ENCODE measurements at places on chromosomes 16 and 17.

DNA sequence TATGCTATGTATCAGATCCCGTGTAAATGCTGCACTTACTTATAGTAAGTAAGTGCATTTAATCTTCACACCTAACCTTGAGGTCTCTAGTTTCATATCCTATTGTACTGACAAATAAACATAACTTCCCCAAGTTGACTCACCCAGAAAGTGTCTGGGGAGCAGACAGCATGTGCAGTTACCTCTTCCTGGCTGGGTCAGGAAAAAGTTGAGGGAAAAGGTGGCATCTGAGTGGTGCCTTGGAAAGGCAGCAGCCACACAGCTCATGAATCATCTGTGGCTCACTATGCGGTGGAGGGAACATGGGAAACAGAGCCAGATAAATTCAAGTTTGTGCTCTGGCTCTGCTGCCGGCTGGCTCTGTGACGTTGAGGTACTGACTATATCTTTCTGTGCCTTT is 382.0 kb upstream of the DYNLRB2 start:
- DNase-seq: no peak

DNA sequence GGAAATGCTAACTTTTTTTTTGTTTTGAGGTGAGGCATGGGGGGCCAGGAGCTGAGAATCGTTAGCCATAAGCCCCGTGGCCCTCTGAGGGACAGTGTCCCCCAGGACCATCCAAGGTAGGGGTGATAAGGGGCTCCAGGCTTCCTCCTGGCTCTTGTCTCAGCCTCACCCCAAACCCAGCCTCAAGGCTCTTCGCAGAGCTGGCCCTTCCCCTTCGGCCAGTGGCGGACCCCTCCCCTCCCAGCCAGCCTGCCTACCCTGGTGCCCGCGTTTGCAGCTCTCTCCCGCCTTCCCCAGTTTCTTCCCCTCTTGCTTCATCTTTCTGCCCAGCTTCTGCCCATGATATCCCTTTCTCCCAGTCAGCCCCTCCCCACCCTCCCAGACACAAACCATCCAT is 22.7 kb upstream of the ATP2A3 start:
- DNase-seq: no peak

DNA sequence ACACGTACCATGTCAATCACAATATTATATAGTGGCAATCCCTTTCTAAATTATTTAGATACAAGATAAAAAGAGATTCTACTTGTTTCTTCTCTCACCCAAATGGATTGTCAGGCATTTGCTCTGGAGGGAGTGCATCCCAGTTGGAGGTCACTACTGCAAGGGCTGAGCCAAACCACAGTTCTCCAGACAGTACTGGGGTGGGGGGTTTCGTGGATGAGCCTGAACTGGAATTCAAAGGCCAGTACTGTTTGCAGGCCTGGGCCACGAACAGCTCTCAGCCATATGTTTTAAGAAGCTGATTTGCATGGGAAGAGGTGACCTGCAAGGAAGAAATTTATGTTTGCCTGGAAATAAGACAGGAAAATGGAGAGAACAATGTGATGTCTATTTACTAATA is 314.9 kb downstream of the PMP22 start:
- no peak for DNase-seq

DNA sequence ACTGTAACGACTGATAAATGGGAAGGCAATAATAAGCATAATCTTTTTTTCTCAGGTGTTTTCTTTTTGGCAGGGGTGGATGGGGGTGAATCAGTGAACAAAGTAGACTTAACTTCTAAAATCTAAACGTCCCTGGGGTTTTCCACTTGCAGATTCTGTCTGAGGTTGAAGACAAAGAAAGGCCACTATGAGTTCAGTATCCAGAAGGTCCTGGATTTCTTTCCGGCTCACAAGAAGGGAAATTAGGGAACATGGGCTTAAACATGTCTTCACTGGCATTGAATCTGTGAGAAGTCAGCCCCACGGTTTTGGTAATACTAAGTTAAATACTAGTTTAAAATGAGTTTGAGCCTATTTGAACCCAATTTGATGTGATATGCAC is 67.8 kb downstream of the CMC2 start:
- DNase-seq: no peak

GRCh38 chr17:50507871-50508572 is at the start of gene MYCBPAP:
TSS of gene MYCBPAP (plus strand) at chr17:50508439. CDS start at chr17:50508675, 236 bp downstream.
- DNase-seq: no peak

DNA sequence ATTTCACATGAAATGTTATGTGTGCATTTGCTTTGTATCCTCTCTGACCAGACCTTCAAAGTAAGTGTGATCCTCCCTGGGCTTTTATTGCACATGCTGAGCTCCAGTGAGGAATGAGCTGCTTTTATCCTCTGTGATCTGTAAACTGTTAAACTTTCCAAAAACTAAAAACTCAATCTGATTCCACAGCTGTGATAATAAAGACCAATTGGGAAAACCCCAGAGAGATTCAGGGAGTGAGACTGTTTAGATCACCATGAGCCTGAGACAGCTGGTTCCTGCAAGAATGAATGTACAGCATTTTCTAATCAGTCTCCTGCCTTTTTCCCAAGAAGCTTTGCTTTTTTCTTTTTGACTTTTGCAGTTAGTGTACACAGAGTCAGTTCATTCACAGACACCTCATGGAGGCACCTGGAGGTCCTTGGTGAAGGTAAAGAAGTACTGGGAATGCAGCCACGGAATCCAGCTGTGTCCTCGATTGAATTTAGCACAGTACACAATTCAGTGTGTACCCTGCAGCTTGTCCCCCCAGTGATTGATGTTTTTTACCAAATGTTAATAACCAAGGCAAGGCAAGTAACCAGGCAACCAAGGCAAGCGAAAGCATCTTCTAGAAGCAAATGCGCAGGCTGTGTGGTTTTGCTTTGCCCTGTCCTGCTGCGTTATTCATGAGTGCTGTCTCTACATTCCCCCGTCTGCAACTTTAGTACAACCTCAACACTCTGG is 182.6 kb downstream of the LGALS9B start:
- no peak for DNase-seq

DNA sequence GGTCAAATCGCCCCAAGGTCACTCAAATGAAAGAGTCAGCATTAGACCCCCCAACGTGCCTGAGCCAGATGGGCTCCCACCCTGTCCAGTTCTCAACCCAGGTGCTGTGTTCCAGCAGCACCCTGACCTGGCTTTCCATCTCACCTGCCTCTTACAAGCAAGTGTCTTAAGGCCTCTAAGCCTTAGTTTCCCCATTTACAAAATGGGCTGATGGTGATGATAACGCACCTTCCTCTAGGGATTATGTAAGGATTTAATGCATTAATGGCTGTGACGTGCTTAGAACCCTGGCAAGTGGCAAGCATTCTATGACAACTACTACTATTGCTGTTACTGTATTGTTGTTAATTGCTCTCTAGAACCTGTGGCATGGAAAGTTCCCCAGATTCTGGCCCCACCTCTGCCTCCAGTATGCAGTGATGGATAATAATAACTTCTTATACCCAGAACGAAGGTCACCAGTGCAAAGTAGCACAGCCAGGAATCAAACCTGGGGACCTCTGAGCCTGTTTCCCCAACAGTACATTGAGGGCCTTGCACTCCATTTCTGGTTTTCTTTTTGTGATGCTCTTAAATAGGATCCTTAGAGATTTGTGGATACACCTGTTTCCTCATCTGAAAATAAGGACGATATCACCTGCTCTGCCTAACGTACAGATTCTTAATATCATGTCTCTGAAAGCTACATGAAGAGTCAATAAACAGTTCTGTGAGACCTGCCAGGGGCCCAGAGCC is 3.3 kb upstream of the SLC25A39 start:
- DNase-seq: no peak

GRCh38 chr16:9556949-9557665 is 465.7 kb downstream of the HAPSTR1 start:
- no peak for DNase-seq

- no peak for DNase-seq
These were observed 20.1 kb downstream of the ZNF276 start for GRCh38 chr16:89741342-89742014.

GRCh38 chr17:3976675-3977171 is 12.5 kb upstream of the ATP2A3 start:
- DNase-seq: no peak

DNA sequence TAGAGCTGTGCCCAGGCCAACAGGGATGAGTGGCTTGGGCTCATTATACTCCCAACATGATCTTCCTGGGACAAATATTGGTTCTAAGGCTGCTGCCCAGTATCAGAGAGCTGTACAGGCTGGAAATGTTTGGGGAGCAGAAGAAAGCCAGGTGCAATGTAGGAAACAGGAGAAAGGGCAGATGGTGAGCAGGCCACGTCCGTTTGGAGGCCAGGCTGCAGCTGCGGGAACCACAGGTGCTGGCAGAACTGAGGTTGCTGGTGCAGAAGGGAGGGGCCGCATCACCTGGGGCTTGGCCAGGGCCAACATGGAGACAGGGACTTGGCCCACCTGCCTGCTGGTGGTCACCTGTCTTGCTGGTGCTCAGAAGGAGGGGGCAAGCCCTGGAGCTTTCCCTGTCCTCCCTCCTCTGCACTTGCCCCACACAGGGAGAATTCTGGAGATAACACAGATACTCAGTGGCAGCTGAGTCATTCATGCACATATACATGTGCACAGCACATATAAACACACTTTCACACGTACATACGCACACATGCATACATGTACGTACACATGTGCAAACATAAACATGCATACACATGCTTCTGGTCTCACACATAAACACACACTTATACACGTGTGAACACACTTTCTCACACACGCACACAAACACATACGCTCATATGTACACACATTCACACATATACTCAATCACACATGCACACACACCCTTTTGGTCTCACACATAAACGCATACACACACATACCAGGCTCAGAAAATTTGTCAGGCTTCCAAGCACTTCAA is 67.7 kb downstream of the WSCD1 start:
- DNase-seq: no peak

All from left renal cortex interstitium (tissue), 4 donors.